ENCODE measurements at places on chromosomes 11 and 22.

DNA sequence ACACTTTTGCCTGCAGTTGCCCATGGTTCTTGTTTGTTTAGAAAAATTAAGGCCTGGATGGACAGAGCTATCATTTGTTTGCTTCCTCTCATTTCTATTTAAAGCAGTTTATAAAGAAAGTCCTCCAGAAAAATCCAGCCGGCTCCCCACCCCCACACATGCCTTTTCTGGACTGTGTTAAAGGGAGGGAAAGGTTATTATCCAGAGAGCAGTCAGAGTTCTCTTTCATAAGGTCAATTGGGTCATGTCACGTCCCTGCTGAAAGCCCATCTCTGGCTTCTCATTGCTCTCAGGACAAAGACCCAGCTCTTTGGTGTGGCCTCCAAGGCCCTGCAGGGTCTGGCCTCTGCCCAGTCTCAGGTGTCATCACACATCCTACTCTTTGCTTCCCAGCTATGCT, 9.8 kb upstream of the GRK3 start:
- DNase-seq, result no peak

- no peak for DNase-seq
Observed at GRCh38 chr11:96664110-96664509, 274.3 kb downstream of the JRKL start.

GRCh38 chr22:33083212-33083611, 25.0 kb upstream of the SYN3 start:
- no peak for DNase-seq

- DNase-seq, result no peak
Observed at GRCh38 chr22:49566141-49566541, 261.5 kb downstream of the BRD1 start.

- no peak for DNase-seq
Observed at GRCh38 chr11:12110714-12111548, 541 bp downstream of the MICAL2 start.

DNA sequence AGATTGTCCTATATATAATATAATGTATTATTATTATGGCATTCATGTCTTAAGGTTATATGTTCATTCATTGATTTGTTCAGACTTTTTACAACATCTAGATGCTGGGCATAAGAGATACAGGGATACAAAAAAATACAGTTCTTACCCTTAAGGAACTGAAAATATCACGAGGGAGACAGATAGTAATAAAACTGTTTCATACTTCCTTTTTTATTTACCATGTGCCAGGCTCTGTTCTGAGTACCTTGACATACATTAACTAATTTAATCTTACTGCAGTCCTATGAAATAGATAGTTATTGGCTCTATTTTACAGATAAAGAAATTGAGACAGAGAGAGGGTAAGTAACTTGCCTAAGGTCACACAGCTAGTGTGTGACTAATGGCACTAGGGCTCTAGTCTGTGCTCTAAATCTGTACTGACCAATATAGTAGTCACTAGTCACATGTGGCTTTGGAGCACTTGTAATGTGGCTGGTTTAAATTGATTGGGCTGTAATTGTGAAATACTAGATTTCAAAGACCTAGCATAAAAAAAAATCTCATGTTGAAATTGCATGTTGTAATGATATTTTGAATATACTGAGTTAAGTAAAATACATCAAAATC, 21.3 kb downstream of the TRIM44 start:
- DNase-seq, result no peak

DNA sequence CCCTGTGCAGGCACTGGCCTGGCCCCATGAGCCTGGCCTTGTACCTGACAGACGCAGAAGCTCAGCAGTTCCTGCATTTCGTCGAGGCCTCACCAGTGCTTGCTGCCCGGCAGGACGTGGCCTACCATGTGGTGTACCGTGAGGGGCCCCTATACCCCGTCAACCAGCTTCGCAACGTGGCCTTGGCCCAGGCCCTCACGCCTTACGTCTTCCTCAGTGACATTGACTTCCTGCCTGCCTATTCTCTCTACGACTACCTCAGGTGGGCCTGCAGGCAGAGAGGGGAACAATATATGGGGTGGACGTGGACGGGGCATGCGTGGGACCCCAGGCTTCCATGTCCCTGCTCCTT, 4.9 kb downstream of the LARGE2 start:
- no peak for DNase-seq

- DNase-seq, result no peak
Observed at GRCh38 chr11:8665222-8665621, 17.2 kb downstream of the TRIM66 start.

DNA sequence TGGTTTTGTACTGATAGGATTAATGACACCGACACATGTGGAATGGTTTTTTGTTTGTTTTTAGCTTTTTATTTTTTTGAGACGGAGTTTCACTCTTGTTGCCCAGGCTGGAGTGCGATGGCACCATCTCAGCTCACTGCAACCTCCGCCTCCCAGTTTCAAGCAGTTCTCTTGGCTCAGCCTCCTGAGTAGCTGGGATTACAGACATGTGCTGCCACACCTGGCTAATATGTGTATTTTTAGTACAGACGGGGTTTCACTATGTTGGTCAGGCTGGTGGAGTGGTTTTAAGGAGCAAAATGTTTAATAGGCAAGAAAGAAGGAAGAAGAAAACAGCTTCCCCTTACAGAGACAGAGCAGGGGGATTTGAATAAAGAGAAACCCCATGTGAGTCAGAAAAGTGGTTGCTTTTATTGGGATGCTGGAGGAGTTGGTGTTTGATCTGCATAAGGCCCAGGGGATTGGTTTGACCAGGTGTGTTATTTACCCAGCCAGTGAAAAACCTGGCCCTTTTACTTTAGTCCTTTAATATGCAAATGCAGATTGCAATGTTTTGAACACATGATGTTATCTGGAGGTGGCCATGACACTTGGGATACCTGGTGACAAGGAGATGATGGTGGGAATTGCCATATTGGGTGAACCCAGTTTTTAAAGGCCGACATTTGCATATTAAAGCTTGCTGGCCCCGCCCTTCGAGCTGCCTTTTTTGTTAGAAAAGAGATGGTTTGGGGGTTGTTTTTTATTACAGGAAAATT, 24.3 kb downstream of the SUSD2 start:
- no peak for DNase-seq

DNA sequence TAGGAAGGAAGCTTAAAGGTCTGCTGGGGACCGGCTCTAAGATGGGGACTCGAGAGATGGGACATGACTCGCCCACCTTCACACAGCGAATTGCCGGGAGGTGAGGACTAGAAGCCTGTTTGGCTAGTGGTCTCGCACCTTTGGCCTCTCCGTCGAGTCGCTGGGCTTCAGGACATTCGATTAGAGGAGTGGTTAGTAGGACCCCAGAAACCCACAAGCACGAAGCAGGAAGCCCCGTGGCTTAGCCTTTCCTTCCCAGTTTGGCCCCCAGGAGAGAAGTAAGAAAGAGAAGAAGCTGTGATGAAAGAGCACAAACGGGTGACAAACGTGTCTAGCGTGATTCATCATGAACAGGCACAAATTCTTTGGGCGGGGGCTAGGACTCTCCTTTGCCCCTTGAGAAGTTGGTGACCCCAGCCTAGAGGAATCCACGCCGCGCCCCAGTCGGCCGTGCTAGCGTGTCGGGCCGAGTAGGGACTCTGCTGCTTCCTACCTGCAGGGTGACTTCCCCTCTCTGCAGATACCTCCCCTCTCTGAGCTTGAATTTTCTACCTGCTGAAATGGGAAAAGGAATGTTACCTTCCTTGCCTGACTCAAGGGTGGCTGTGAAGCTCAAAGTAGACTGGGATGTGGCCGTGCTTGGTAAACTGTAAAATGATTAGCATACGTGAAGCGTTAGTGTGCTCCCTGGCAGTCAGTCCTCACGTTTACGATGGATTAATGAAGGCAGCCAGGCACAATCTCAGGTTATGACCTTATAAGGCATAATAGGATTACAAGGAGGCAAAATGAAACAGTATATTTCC, 1.1 kb upstream of the ADM start:
- no peak for DNase-seq

DNA sequence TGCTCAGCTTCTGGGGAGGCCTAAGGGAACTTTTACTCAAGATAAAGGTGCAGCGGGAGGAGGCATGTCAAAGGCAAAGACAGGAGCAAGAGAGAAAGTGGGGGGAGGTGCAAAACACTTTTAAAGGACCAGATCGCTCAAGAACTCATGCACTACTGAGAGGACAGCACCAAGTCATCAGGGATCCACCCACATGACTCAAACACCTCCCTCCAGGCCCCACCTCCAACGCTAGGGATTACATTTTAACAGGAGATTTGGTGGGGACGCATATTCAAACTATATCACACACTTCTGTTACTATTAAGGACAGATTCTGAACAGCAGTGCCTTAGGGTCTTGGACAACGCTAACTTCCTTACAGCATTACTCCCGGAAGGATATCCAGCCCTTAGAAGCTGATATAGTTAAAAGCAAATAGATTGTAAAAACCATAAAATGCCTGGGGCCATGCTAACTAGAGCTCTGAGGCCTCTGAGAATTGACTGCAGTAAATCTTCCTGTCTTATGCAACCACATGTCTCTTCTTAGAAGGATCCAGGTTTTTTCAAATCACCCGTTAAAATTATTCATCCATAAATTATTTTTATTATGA, 16.7 kb upstream of the ZC3H12C start:
- no peak for DNase-seq

- DNase-seq, result no peak
Observed at GRCh38 chr11:61751384-61751783, 1.1 kb upstream of the MYRF start.

GRCh38 chr11:6237266-6237665, 1.6 kb upstream of the CNGA4 start:
- DNase-seq, result no peak

DNA sequence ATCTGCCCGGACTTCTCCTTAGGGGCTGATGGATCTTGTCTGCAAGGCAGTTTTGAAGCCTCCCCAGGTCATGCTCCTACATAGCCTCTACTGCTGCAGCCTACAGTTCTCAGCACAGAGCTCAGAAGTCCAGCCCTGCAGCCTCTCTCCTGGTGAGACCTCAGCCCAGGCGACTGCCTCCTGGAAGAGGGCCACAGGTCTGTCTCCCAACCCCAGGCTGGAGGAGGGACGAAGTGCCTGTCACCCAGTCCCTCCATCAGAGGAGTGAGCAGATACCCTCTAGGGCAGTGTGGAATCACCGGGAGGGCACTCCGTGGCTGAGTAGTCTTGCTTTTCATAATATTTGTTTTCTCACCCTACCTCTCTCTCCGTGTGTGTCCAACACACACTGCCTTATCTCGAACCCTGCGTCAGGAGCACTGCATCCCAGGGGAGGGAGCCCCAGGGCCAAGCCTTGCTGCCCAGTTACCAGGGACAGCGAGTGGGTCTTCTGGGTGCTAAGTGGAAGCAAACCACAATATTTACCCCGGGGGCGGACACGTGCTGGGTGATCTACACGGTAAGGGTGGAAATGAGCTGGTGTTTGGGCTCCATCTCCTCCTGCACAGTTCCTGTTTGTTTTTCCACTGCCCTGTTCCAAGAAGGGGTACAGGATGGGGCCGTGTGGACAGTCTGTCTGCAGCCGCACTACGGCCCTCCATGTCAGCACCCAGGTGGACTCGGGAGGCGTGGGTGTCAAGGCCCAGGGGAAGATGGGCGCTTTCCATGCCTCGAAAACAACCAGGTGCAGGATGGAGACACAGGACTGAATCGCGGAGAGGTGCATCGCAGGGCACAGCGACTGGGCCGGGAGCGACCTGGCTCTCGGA, 133.7 kb upstream of the HSD17B12 start:
- DNase-seq, result no peak

DNA sequence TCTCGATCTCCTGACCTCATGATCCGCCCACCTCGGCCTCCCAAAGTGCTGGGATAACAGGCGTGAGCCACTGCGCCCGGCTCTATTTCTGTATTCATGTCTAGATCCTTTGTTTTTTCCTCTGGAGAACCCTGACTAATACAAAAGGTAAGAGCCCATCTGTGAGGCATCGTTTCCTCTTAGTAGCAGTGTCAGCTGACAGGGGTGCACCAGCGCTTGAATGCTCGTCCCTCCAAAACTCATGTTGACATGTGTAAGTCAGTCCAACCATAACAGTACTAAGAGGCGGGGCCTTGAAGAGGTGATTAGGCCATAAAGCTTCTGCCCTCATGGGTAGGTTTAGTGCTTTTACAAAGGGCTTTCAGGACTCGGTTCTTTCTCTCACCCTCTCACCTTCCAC, 470.1 kb upstream of the B3GAT1 start:
- DNase-seq, result no peak

GRCh38 chr11:108559904-108560303, 33.7 kb downstream of the EXPH5 start:
- DNase-seq, result no peak

- DNase-seq, result peak; percentile 70
Observed at GRCh38 chr11:74739546-74740270, 8.5 kb upstream of the CHRDL2 start.

DNA sequence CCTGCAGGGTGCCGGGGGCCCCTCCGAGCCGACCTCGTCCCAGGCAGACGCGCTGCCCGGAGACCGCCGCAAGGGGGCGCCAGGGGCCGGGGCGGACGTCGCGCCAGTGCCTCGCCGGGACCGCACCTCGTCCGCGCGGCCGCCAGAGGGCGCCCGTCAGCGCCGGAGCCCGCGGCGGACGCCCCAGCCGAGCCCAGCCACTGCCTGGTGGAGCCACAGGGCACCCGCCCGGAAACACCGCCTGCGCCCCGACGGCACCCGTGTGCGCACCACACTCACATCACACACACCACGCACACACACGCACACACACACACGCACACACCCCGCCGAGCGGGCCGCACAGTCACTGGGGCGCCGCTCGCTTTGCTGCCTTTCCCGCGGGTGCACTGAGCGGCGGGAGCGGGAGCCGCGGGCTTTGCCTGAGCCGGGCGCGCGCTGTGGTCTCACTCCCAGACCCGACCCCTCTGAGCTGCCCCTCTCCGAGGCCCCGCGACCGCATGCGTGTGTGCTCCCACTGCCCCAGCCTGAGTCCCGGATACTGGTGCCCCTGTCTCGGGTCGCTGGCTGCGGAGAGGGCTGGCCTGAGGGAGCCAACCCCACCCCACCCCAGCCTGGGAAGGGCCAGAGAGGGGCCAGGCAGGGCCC, 449.3 kb downstream of the OPCML start:
- DNase-seq, result no peak

- no peak for DNase-seq
Observed at GRCh38 chr22:29780748-29781676, 13.8 kb downstream of the UQCR10 start.

DNA sequence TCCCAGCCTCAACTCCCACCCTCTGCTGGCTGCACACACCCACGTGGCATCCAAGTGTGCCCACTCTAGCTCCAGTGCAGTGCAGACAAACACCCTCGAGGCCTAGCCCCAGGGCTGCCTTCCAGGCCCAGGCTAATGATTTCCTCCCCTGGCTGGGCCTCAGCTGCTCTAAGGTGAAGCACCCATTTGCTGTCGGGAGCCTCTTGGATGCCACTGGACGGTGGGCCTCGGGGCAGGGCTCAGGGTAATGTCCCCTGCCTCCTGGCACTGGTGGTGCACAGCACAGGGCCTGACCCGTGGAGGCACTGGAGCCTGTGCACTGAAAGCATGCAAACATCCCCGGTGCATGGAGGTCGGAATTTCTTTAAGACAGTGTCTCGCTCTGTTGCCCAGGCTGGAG, 635.2 kb downstream of the TBC1D22A start:
- no peak for DNase-seq

All from iPS DF 19.7 (cell line).